ENCODE measurements at places on chromosomes 12 and 14.

- DNase-seq: no peak
Observed at GRCh38 chr12:82047446-82047845, 288.3 kb upstream of the PPFIA2 start.

DNA sequence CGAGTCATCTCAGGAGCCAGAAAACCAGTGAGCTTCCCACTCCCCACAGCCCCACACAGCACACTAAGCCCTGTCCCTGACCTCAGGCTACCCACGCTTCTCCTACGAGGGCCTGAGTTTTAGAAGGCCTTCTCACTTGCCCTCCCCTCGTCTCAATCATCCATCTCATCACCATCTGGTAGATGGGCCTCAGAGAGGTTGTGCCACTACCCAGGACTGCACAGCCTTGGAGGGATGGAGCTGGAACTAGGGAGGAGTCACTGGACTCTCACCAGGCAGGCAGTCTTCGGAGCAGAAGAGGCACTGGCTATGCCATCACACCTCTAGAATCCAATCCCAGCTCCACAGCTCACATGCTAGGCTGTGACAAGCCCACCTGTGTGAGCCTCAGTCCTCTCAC lies 52.3 kb downstream of the ITPK1 start:
- no peak for DNase-seq

- no peak for DNase-seq
Observed at GRCh38 chr14:39868251-39868650, 436.0 kb upstream of the FBXO33 start.

GRCh38 chr12:92955997-92956663 lies 27.0 kb upstream of the EEA1 start:
- DNase-seq: no peak

- DNase-seq: no peak
Observed at GRCh38 chr14:24422694-24423601, 6.5 kb downstream of the CBLN3 start.

DNA sequence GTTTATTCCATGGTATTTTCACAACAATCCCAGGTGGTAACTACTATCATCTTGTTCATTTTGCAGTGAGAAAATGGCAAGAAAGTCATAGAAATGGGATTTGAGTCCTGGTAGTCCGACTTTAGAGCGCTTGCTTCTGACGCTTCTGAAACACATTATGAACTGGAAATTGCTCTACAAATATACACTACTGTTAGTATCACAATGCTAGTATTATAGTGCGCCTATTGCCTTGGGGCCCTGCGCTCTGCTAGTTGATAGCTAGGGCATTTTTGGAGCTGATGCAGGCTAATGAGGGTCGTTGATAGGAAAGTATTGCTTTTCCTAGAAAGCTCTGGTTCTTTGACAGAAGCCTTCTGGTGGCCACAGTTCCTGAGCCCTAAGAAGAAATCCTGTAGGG lies 61.0 kb downstream of the ETV6 start:
- DNase-seq: no peak

- no peak for DNase-seq
Observed at GRCh38 chr14:26766726-26767125, 168.9 kb upstream of the NOVA1 start.

DNA sequence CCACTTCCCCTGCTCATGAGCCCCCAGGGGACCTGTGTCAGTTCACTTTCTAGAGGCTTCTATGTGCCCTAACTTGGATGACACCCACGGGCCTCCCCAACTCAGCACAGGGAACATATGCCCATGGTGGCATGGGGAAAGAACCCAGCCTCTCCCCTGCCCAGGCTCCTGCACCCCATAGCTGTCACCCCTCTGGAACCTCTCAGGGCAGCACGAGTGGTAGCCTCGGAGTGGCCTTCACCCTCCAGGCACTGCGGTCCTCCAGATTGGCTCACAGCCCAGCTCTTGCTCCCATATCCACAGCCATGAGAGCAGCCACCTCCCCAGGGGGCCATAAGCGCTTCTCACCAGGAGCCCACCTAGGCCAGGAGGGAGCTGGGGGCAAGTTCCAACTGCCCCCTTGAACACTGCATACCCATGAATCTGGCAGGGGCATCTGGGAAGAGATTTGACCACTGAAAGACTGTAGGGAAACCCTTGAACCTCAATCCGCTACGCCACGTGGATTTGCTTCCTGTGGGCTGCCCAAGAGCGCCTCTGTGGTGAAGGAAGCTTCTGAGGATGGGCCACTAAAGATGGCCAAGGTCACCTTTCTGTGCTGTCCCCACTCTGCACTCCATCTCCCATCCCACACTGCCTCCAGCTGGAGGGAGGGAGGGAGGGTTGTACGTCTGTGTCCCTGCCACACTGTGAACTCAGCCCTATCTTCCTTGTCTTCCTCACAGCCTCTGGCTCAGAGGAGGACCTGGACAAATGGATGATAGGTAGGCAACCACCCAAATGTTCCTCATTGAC lies 11.9 kb downstream of the PLD4 start:
- no peak for DNase-seq

DNA sequence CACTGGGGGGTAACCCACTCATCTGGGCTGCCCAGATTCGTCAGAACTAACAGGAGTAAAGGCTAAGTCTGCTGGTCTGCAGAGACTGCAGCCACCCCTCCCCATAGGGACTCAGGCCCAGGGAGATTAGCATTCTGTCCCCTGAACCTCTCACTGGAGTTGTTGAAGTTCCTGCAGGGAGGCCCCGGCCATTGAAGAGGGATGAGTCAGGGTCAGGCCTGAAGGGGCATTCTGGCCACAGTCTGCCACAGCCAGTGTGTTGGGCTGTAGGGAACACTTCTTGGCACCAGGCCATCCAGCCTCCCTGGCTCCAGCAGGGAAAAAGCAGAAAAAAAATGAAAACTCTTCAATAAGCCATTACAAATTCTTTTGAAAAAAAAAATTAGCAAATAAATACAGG lies 35.3 kb downstream of the KLRK1 start:
- DNase-seq: no peak

GRCh38 chr12:55693323-55694187 lies 14.1 kb downstream of the ITGA7 start:
- no peak for DNase-seq

GRCh38 chr12:72502546-72502945 lies 230.4 kb downstream of the TRHDE start:
- DNase-seq: no peak

GRCh38 chr12:53670308-53670707 lies 5.6 kb downstream of the ATP5MC2 start:
- DNase-seq: no peak

DNA sequence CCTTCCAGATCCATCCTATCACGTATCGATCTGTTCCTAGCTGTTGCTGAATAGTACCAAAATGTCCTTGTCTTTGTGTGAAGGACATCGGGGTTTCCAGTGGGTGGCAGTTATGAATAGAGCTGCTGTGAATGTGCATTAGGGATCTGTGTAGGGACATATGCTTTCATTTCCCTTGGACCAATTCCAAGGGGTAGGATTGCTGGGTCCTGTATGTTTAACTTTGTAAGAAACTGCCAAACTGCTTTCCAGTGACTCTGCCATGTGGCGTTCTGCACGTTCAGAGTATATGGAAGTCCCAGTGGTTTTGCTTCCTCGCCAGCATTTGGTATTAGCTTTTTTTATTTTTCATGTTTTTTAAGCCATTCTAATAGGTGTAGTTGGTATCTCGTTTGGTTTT lies 28.6 kb downstream of the PACS2 start:
- no peak for DNase-seq

DNA sequence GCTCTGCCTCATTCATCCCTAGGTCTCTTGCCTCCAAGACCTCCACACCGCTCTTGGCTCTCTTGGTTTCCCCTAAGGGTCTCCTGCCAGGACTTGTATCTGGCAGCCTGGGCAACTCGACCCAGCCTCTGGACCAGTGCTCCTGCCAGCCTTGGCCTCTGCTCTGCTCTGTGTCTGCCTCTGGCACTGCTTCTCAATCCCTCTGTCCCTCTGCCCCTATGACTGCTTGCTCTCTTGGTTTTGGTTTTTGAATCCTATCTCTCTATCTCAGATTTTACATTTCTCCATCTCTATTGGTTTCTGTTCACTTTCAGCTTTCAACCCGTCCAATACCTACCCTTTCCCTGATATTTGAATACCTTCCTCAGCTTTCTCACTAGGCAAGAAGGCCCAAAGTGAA lies 6.3 kb downstream of the ITGA5 start:
- DNase-seq: no peak

DNA sequence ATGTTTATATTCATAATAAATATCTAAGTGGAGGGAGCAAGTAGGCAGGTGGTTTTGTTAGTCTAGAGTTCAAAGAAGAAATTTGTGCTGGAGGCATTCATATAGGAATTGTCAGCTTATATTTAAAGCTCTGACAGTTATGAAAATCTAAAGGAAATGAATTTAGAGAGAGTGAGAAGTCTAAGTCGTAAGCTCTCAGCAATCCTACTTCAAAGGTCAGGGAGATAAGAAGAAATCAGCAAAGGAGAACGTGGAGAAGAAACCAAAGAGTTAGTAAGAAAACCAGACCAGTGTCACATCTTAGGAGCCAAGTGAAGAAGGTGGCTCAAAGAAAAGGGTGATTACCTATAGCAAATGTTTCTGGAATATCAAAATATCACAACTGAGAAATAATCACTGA lies 241.8 kb downstream of the FSCB start:
- DNase-seq: no peak

- peak; percentile 8 for DNase-seq
Observed at GRCh38 chr14:64388533-64389285, 556 bp downstream of the MTHFD1 start.

DNA sequence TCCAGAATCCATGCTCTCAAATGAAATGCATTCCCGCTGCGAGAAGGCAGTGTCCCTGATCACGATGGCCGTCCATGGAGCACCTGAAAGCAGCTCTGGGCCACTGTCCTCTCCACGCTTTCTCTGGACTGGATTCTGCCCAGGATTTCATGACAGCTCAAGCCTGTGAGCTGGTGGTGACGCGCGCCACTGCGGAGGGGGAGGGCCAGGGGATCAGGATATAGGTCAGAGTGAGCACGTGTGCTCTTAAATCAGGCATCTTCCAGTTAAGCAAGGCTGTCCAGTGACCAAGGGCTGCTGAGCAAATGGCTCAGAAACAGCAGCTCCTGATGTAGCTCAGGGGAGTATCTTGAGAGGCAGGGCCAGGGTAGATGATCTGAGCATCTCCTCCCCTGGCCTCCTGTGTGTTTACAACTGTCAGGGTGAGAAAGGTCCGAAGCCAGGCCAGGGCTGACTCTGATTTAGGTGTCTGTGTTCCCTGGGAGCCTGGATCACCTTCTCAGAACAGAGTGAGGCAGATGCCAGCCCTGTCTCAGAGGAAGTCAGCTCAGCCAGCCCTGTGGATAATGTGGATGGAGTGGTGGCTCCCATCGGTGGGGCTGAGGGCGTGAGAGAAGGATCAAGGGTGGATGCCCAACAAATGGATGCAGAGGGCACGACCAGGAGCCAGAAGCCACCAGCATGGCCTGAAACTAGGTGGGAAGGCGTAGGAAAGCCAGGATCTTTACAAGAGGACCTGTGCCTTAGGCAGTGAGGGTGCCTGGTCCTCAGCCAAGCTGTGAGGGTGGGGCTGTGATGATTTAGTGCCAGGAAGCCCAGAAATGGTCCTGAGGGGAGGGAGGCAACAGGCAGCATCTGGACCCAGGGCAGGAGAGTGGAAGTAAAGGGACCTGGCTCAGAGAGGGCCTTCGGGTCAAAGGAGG lies 55.3 kb downstream of the ELK3 start:
- no peak for DNase-seq

GRCh38 chr12:95759718-95760117 lies 30.8 kb downstream of the NTN4 start:
- DNase-seq: no peak

- peak; percentile 32 for DNase-seq
Observed at GRCh38 chr12:54658306-54659264, 10.4 kb upstream of the DCD start.

DNA sequence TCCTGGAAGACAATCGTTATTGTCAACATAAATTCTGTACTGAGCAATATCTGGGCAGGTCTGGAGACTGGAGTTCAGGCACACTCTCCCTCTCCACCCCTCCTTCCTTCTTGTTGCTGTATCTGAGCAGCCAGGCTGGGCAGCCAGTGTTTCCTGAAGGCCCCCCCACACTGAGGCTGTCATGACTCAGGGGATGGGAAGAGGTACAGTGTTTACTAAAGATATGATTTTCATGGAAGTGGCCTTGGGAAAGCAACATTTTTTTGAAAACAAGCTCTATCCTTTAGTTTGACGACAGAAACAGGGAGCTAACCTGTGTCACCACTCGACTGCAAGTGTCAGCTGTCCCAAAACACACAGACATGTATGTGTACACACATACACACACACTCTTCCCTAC lies 1485.4 kb upstream of the TMEM132C start:
- DNase-seq: no peak

DNA sequence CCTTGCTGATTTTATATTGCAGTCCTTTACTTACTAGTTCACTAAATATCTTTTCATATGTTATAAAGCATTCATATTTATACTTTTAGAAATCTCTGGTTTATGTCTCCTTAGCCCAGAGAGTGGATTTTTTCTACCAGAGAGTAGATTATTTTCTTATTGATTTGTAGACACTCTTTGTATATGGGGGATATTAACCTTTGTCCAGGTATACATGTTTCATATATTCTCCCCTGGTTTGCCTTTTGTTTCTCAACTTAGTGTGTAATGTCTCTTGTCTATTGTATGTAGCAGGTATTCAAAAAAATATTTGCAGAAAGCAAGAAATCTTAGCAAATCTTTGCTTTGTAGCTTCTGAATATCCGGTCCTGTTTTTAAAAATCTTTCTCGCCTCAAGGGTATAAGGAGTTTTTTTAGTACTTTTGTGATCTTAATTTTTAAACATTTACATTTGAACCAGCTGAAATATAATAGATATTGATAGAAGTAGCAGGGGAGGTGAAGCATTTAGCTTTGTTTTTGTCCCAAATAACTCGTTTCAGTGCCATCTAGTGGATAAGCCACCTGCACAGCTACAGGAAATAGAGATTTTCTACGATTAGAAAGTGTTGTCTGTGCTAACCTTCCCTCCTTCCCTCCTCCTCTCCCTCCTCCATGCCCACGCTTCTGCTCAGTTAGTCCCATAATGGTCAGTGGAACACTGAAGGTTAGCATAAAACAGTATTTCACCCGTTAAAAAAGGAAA lies 97.0 kb downstream of the PHETA1 start:
- no peak for DNase-seq

GRCh38 chr12:15984963-15985362 lies 73.8 kb downstream of the DERA start:
- no peak for DNase-seq

- DNase-seq: no peak
Observed at GRCh38 chr12:120101617-120102016, 14.9 kb downstream of the RAB35 start.
